NCI-H2107 (cell line): ENCODE measurements at places on chromosomes 7 and 10.

DNA sequence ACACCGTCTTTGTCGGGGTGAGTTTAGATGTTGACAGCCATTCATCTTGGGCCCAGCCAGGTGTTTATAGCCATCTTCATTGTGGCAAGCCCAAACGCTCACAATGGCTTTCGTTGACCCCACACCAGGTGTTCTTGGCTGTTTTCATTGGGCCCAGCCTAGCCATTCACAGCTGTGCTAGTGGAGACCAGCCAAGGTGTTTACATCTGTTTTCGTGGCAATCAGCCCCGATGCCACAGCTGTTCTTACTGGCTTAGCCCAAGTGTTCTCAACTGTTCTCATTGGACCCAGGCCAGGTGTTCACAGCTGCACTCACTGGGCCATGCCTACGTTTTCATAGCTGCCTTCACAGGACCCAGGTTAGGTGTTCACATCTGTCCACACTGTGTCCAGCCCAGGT lies 7.7 kb downstream of the FRG2B start:
- DNase-seq, result no peak

DNA sequence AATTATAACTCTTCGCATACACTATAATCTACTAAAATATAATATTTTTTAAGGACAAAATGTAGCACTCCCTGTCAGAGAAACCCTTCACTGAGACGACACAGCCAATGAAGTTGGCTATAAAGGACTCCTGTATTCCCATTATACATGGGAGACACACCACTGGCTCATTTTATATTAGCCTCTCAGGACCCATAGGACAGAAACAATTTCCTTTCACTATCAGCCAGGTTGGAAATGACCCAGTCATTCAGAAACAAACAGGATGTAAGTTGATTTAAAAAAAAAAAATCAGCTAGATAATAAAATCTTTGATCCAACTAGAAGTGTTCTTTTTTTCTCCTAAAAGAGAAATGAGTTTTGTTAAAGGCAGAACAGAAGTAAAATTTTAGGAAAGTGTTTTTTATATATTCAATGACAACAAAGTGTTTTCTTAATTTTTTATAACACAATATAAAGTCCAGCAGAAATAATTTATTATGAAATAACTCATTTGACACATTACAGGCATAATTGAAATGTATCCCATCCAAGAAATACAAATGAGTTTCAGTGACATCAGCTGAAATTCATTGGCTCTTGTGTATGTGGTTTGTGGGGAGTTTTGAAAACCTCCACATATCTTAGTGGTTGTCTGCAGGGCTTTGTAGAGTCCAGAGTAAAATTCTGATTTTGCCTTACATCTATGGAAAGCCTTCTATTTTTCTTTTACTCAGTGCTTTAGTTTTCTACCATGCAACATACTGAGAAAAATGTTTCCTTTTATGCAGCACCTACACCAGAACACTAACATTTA lies 64.1 kb downstream of the CTTNBP2 start:
- DNase-seq, result no peak

- no peak for DNase-seq
These were observed 30.9 kb downstream of the LAMB1 start for GRCh38 chr7:107972075-107972482.

GRCh38 chr10:23657677-23658076 lies 218.8 kb downstream of the OTUD1 start:
- no peak for DNase-seq

GRCh38 chr10:69051710-69052487 lies 36.0 kb upstream of the SRGN start:
- DNase-seq, result no peak

GRCh38 chr7:35519971-35520809 lies 174.7 kb downstream of the HERPUD2 start:
- DNase-seq, result peak; percentile 7

DNA sequence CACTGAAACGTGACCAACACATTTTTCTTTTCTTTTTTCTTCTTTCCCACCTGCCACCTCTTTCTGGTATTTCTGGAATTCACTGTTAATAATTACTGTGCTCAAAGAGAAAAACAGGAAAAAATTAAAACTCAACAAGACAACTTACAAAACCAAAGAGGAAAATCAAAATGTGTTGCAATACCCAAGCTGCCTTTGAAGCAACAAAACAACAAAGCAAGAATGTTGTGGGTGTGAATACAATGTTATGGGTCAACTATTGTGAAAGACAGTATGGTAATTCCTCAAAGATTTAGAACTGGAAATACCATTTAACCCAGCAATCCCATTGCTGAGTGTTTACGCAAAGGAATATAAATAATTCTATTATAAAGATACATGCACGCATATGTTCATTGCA lies 415.1 kb downstream of the GFRA1 start:
- DNase-seq, result no peak

- DNase-seq, result no peak
These were observed 140.2 kb downstream of the AUTS2 start for GRCh38 chr7:69738396-69738951.

- DNase-seq, result no peak
These were observed 64.7 kb downstream of the DIP2C start for GRCh38 chr10:624605-625332.
